ENCODE measurements at places on chromosomes 7 and 10. TPM values are rescaled to one million over a fixed set of nuclear protein-coding genes. Genes with fewer than 3 reads are reported as not detected.

CYP2C18 gene
- total RNA-seq = 0.62 TPM

DNA sequence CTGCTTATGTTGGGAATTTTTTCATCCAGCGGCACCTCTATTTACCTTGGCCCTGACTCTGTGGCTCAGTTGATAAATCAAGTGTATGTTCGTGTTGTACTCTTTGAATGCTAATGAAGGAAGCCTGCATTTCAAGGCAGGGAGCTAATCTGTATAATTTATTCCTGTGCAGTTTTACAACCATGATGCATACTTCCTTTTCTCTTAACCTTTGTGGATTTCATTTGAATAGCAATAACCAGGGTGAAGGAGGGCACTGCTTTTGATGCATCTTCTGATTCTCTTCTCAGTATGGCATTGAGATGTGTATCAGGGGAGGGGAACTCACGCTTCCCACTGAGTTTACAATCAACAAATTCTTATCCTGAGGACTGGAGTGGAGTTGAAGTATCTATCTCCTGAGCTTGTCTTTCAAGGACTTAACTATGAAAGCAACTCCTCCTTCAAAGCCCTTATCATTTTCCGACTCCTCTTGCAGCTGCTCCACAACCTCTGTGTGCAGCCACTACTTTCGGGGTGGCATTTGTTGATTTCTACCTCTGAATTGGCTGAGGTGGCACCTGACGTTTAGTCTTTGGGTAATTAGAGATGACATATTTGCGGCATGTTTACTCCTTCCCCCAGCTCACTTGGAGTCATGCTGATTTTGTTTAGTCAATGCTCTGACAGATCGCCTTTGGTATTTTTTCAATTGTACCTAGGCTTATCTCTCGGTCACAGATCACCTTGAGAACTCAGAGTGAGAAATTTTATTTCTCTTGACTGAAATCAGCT is 275.2 kb downstream of the PHTF2 start:
- no peak for DNase-seq

XRCC2 gene
- 19.3 TPM for total RNA-seq

DNA sequence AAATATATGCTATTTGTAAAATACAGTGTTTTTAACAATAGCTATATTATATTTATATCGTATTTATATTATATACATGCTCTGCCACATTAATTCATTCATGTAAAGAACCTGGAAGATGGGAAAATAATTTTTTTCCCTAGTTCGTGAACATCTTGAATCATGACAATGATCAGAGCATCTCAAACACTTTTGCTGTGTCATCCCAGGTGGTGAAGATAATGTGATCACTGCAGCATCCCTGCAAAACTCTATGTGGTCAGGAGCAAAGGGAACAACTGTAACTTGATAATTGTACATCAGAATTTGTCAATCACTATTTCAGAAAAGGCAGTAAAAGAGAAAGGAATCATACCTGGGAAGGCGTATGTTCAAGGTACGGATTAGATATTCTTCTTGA is 39.3 kb downstream of the RAPGEF5 start:
- DNase-seq = no peak

- DNase-seq = no peak
Observed at GRCh38 chr7:418636-419280, 100.9 kb downstream of the PDGFA start.

DNA sequence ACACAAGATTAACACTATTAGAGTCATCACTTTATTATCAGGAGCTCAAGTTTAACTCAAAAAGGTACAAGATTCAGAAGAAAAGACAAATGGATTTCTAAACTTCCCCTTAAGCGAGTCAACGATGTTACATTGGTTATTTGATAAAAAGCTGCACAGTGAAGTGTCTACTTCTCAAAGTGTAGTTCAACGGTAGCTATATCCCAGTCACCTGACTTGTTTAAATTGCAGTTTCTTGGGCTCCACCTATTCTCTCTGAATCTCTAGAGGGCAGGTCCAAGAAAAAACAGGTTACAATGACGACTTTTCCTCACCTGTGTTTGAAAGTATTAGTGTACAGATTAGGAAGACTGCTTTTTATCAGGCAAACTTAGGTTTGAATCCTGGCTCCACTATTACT is 16.6 kb downstream of the MINDY3 start:
- DNase-seq = no peak

TMEM229A gene
- not detected for total RNA-seq

TMEM184A gene
- 0.05 TPM for total RNA-seq

HERC4 gene
- 50.8 TPM for total RNA-seq

DNA sequence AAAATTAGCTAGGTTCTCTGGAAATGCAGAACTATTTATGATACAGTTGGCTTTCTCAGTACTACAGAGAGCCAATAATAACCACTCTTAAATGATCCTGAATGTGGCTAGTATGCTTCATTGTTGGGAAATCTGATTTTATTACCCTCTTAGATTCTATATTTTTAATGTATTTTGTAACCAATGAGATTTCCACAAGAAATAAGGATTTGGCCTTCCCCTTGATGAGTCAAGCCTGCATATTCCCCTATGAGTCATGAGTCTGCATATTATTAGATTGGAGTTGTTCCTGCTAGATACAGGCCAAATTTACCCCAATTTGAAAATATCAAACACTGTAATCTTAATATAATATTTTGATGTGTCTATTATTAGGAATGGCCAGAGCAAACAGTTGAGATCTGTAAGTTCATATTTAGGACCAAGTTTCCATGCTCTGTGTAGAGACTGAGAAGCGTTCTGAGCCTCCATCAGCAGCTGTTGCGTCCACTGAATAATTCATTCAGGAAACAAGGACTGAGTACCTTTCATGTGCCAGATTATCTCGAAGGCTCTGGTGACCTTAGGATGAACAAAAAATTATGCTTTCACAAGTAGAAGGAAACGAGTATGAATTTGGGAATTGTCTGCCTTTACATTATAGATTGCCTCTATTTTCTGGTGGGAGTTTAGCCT is 793.4 kb downstream of the NRG3 start:
- DNase-seq = no peak

RADIL gene
- total RNA-seq = 0.69 TPM

- DNase-seq = no peak
Observed at GRCh38 chr10:91891125-91892001, 17.9 kb downstream of the FGFBP3 start.

PRSS37 gene
- total RNA-seq = not detected

SLC16A12 gene
- not detected for total RNA-seq

DNA sequence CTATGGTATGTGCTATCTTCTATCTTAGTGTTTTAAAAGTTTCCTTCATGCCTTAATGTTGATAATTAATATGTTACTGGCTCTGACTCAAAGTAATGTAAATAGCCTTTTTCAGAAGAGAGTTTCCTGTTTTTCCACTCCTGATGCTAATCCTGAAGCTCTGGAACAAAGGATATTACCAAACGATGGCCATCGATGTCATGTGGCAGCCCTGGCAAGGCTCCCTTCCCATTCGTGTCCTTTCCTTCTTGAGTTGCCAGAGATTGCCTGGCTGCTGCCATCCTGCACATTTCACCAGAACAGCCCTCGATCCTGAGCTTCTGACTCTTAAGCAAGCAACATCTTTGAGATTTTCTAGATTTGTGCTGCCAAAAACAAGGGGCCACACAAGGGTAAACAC is 46.0 kb downstream of the RNF133 start:
- no peak for DNase-seq

DNA sequence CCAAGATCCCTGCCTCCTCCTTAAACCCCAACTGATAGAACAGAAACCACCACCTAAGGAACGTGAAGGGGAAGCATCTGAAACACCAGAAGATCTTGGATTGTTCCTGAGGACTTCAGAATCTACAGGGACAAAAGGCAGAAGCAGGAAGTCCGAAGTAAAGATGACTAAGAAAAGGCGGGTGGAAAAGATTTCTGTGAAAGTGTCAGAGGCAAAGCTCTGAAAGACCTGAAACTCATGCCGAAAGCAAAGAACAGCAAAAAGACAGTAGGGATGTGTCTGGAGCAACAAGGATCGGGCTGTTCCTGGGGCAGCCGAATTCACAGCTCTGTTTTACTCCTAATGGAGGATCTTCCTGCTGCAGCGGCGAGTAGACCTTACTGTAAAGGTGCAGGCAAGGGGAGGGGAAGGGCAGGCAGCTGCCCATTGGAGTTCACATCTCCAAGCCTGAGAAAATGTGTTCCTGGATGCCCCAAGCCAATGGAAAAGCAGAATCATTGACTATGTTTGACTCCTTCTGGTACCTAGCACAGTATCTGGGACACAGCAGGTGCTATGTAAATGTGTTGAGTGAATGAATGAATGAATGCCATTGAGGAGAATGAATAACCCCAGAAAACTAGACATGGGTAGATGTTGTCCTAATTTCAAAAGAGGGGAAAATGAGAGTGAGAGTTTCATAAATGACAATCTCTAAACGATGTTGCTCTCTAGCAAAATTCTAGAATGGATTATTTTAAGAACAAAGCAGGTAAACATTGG is 40.4 kb downstream of the PDIA4 start:
- no peak for DNase-seq

GRCh38 chr7:158759245-158759614 is 54.6 kb upstream of the NCAPG2 start:
- DNase-seq = no peak

DNA sequence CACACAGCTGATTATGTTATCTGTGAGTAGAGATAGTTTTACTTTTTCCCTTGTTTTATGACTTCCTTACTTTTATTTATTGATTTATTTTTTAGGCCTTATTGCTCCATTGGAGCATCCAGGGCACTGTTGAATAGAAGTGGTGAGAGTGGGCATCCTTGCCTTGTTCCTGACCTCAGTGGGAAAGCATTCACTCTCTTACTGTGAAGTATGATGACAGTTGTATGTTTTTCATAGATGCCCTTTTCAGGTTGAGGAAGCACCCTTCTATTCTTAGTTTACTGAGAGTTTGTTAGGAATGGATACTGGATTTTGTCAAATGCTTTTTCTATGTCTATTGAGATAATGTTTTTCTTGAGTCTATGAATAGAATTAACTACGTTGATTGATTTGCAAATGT is 88.6 kb downstream of the XRCC2 start:
- no peak for DNase-seq

- DNase-seq = no peak
Observed at GRCh38 chr10:11086177-11086840, 68.6 kb downstream of the CELF2 start.

DNA sequence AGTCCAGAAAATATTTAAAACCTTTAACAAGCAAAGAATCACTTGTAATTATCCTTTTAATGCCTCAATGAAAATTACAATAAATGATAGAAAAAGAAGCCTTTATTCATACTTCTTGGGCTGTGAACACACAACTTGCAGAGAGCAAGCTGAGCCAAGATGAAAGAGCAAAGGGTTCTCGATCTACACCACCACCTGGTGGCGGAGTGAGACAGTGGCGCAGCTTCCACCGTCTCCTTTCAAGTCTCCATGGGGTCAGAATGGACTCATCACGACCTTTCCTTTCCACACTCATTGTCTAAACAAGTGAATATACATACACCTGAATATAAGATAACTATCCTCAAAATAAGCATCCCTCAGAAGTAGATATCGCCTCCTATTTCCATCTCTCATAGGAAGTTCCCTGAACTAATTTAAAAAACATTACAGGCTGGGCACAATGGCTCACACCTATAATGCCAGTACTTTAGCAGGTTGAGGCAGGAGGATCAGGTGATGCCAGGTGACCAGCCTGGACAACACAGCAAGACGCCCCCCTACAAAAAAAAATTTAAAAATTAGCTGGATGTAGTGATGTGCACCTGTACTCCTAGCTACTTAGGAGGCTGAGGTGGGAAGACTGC is 40.7 kb downstream of the ATE1 start:
- DNase-seq = peak; percentile 77

DNA sequence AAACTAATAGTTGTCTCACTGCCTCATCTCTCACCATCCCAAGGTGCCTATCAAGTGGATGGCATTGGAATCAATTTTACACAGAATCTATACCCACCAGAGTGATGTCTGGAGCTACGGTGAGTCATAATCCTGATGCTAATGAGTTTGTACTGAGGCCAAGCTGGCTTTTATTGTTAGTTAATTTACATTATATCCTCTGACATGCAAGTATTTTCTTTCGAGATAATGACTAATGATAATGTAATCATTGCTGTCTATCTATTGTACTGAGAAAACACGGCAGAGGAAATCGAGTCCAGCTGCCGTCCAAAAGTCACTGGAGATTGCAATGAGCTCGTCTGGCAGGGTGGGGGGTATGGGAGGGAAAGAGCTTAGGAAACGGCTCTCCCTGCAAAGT is 172.4 kb upstream of the LANCL2 start:
- no peak for DNase-seq

GRCh38 chr7:17134786-17135185 is 163.7 kb upstream of the AHR start:
- DNase-seq = peak; percentile 41

DNA sequence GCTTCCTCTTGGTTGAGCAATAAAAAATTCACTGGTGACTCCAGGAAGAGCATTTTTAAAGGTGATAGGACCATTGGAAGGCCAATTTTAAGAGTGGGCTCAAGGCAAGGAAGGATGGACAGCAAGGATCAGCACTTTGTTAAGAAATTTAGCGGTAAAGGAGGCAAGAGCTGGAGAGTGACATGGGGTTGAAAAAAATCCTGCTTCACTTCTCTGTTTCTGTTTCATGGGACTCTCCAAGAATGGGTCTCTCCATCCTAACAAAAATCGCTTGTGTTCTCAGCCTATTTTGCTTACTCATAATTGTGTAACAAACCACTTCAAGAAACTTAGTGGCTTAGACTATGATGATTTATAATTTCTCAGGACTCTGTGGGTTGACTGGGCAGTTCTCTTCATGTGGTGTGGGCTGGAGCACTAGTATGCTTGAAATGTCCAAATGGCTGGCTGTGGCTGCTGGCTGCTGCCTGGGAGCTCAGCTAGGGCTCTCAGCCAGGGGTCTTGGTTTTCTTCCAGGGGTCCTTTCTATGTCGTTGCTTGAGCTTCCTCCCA is 59.8 kb upstream of the ZNRF2 start:
- DNase-seq = no peak

- no peak for DNase-seq
Observed at GRCh38 chr7:2982401-2982800, 61.3 kb downstream of the CARD11 start.

- peak; percentile 44 for DNase-seq
Observed at GRCh38 chr10:58335306-58336005, 650 bp downstream of the UBE2D1 start.

DNA sequence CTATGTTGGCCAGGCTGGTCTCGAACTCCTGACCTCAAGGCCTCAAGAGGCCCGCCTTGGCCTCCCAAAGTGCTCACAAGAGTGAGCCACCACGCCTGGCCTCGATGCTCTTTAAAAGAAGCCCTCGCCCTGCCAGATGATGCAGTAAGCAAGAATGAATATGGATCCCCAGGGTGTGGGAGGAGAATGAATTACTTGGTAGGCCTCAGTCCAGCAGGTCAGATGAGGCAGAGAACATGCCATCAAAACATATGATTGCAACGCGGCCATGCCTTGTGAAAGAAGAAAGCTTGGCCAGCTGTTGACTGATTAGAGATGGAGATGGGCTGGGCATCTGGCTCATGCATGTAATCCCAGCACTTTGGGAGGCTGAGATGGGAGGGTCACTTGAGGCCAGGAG is 68.7 kb downstream of the CAMK1D start:
- no peak for DNase-seq

CLDN3 gene
- total RNA-seq = not detected

DNAH11 gene
- 4.3 TPM for total RNA-seq

Data from activated CD4-positive, alpha-beta T cell treated with anti-CD3 and anti-CD28 coated beads for 36 hours (primary cell).